ENCODE measurements at places on chromosomes 4 and X.

GRCh38 chr4:12926189-12927066 lies 557.7 kb downstream of the RAB28 start:
- no peak for DNase-seq

GRCh38 chr4:175376287-175376977 lies 435.6 kb downstream of the GPM6A start:
- DNase-seq: no peak

DNA sequence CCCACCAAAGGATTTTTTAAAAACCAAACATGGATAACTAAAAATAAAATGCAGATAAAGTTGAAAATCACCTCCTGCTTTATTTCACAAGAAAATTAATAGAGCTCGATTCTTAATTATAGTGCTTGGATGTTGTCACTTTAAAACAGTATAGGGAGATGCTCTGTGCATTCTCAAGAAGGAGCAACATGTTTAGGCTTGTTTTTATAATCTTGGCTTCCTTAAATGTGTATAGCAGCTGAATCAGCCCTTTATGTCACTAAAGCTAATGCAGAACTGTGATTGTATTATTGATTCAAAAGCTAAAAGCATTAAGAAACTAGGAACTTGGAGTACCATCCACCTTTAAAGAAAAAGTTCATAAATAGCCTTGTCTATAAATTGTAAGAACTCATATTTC lies 12.9 kb downstream of the UTP3 start:
- DNase-seq: no peak

DNA sequence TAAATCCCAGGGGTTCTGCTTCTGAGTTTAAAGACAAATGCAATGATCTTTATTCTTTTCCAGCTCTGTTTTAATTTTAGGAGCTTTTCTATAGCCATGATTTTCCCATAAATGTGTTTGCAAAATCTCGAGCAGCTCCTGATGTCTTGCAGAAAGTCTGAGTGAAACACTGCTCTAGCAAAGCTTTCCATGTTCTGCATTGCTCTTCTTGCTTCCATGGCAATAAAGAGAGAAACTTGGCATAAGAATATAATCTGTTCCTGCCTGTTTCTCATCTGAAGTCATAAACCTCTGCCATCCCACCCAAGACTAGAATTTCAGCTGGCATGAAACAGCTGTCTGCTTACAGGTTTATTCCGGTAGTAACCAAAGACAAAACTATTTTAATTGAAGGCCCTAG lies 254.5 kb downstream of the SPRY1 start:
- DNase-seq: no peak

DNA sequence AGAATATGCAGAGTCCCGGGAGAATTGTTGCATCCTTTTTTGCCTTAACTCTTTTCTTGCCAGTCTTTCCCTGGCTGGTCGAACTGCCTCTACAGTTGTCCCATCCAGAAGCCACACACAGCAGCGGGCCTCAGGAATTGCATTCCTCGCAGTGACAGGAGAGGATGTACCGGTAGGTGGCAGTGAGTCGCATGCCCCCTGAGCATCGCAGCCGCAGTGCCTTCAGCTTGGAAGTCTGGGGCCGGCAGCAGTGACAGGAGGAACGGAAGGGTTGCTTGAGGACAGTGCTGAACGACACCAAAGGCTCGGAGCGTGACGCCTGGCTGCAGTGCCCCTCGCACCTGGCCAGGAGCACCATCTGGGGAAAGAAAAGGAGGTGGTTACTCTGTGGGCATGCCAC lies 23.5 kb downstream of the NDP start:
- DNase-seq: no peak

- DNase-seq: no peak
Measured at GRCh38 chr4:48247142-48247877, 22.3 kb downstream of the TEC start.

DNA sequence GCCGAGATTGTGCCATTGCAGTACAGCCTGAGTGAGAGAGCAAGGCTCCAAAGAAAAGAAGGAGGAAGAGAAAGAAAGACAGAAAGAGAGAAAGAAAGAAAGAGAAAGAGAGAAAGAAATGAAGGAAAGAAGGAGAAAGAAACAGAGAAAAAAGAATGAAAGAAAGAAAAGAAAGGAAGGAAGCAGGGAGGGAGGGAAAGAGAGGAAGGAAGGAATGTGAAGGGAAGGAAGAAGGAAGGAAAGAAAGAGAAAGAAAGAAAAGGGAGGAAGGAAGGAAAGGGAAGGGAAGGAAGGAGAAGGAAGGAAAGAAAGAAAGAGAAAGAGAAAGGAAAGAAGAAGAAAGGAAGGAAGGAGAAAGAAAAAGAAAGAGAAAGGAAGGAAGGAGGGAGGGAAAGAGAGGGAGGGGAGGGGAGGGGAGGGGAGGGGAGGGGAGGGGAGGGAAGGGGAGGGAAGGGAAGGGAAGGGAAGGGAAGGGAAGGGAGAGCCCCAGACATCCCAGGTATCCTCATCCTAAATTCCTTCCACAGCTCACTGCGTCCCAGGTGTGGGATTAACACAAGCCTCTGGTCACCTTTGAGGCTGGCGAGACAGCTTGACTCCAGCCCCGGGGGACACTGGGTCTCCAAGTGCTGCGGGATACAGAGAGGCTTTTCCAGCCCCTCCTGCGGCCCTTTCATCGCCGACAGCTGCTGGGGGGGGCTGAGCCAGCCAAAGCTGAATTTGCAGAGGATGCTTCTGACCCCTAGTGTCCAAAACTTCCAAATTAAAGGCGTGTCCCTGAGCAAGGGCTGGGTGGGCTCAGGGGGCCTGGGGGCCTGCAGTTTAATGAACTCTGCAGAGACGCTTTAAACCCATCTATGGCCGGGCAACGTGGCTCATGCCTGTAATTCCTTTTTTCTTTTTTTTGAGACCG lies 24.2 kb upstream of the CSF2RA start:
- DNase-seq: no peak

- no peak for DNase-seq
Measured at GRCh38 chrX:119230850-119231249, 5.2 kb upstream of the PGRMC1 start.

- DNase-seq: no peak
Measured at GRCh38 chr4:16122308-16122711, 38.5 kb upstream of the PROM1 start.

DNA sequence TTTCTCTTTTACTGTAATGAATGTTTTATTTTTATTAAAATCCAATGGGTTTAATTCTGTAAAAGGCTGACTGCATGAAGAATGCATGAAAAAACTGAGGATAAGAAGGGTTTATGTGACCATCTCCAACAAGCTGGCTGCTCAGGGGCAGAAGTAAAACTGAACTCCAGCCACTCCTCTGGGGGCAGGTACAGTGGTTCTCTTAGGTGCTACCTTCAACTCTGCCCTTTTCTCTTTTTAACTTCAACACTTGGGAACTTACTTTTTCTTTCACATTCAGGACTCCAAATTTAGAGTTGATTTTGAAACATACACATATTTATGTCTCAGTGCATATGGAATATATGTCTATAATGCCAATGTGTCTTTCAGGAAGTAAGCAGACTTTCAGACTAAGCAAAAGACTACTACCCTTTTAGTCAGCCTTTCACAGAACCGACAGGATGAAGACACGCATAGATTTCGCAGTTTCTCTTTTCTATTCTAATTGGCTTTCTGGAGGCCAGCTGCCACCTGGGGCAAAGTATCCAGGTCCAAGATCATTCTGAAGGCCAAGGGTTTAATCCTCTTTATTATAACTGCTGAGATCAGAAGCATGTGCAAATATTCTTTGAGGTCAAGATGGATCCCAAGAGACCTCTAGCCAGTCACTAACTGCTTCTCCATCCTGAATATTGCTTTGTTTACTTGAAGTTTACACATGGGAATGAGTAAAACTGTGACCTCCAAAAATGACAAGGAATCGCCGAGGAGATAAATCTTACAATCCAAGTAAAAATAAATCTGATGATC lies 30.7 kb downstream of the HS3ST1 start:
- no peak for DNase-seq

DNA sequence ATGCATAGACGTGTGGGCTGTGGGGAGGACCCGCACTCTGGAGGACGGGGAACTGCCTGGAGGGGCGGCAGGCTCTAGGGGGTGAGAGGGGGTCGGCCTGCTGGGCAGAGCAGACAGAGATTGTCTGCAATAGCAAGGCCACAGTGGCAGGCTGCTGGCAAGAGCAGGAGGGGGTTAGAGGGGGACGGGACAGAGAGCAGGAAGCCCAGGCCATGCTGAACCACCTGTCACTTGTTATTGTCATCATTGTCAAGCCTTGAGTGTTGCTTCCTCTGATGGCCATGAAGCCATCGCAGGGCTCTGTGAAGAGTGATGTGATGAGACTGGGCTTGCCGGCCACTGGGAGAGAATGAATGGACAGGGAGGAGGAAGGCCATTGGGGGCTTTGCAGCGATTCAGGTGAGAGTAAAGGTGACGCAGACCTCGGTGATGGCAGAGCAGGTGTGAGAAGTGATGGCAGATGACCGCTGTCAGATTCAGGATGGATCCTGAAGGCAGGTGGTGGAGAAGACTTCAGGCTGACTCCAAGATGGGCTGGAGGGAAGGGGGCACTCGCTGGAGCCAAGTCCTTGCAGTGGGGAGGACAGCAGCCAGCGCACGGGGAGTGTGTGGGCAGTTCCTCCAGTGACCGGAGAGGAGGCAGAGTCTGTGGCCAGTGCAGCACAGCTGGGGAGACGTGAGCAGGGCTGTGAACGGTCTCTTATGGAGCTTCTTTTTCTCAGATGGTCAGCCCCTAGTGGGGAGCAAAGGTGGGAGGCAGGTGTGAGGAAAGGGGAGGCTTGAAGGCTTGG lies 43.6 kb downstream of the HTT-AS start:
- no peak for DNase-seq

DNA sequence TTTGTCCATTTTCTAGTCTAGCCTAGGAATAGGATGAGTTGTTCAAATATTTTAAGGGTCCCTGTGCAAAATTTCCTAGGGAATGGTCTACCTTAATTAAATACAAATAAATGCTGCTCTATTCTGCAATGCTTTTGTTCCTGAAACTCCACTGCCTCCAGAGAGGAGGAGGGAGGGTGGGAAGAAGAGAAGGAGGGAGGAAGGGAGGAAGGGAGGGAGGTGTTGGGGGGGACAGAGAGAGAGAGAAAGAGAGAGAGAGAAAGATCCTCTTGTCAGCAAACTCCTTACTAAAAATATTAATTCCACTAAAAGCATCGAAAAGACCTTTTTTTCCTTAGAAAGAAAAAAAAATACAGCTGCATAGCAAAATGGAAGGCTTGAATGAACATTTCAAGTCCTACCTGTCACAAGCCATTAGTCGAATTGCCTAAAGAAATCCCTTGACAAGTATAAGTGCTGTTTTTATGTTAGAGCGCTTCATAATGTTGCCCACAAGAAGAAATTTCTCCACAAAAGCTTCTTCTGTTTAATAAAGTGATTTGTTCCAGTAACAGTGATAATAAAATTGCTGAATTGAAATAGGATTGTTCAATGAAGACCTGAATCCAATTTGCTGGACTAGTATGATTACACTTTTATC lies 106.0 kb downstream of the NKX6-1 start:
- DNase-seq: no peak

- DNase-seq: no peak
Measured at GRCh38 chr4:70984106-70984505, 9.3 kb upstream of the DCK start.

DNA sequence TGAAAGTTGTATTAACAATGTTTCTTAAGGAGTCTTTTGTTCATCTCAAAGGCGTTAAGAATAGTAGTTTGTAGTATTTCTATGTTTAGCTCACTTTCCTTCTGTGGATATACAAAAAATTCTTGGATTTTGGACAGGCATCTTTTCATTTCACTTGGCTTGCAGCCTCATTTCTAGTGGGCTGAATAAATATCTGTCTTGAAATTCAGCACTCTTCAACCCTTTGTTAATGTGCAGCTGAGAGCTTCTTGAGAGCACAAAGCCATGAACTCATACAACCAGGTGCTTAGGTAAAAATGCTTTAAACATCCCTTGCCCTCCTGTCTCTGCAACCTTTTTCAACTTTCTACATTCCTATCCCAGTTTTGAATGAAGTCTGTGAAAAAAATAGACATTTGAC lies 1003.2 kb downstream of the C4orf33 start:
- DNase-seq: no peak

DNA sequence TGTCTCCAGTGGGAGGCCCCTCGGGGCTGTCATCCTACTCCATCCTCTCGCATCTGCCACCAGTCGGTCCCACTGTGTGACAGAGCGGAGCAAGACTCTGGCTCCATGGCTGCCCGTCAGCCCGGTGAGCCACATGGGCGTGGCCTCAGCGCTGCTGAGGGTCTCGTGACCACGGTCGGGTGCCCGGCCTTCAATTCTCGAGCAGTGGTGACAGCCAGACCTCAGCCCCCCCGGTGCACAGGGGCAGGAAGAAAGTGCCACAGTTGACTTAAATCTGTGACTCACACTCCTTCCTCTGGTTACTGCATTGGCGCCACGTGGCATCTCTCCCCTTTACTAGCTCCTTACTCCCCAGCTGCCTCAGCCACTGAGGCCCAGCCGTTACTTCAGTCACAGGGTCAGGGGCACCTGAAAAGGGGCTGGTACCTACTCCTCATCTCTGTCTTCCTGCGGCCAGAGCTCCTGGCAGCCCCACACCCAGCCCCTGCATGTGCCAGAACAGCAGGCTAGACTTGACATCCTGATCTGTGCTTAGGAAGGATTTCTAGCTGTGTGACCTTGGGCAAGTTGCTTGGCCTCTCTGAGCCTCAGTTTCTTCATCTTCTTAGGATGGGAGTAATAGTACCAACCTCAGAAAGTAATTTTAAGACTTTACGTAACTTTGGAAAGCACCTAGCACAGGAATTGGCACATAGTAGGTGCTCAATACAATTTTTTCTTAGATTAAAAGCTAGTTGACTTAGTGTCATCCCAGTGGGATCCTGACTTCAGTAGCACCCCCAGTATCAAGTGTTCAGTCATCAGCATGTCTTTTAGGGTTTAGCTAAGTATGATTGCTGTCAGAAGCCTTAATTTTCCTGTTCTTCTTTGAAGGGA lies 66.1 kb downstream of the TNIP2 start:
- no peak for DNase-seq

DNA sequence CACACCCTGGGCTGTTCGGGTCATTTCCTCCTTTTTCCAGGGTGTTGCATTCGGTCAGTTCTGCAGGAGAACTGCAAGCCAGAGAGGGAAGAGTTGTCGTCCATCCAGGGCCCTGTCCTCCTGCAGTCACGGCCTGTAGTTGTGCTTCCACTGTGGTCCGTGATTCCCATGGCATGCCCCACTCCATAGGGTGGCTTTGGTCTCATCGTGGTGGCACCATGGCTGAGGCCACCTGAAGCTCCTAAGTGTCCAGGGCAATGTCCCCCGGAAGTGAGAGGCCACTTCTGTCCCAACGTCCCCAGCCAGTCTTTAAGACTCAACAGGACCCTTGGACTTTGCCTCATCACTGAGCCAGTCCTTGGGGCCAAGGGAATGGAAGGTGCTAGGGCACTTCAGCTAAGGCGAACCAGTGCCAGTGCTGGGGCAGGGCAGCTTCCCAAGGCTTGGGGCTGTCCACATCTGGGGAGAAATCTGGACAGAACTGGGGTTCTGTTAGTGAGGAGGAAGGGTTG lies 83.7 kb downstream of the HTRA3 start:
- DNase-seq: no peak

DNA sequence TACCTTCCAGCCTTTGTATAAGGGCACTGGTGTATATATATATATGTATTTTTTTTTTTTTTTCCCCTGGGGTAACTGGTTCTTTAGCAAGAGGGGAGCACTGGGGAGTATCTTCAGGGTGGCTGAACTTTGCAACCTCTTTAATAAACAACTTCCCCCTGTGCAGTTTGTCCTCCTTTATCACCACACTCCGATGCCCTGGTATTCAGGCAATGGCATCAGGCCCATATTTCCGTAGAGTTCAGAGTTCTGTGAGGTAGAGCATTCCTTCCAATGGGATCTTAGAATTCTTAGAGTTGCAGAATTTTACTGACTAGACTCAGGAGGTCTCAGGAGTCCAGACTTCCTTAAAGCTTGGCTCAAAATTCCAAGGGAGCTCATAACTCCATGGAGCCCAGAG lies 24.6 kb downstream of the NYX start:
- DNase-seq: no peak

- no peak for DNase-seq
Measured at GRCh38 chr4:116486401-116486800, 599.0 kb downstream of the TRAM1L1 start.
